ENCODE measurements at places on chromosomes 6 and 20.
A peak's percentile ranks its signal among the peaks of the same experiment; 100 is the strongest.

DNA sequence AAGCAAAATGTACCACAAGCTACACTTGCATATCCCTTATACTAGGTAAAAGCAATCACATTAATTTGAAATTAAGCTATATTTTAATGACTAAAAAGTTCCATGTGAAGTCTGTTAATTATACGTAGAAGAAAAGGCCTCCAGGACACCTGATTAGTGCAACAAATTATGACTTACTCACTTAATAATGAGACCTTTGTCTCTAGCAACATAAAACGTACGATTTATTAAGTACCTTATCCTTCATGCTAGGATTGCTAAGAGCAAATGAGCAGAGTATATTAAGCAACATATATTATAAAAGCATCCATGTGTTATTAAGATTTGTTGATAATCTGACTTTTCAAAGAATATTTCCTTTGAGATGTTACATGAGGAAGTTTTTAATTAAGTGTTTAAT lies 2.5 kb downstream of the BMP5 start:
- DNase-seq, result no peak

- DNase-seq, result no peak
These were observed 49.1 kb upstream of the TPD52L1 start for GRCh38 chr6:125104425-125104824.

DNA sequence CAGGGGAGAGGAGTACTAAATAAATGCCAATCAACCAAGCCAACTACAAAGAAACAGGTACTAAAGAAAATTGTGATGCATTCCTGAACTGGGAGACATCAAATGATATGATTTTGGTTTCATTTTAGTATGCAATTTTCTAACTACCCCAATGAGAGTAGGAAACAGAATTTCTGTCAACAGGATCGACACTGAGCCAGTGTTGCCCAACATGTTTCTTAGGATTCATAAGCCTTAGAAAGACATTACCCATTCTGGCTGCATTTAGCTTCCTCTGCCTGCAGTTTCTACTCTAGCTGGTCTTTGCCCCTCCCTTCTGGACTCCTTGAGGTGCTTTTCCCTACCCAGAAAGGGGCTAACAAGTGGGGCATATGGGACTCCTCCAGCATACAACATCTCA lies 49.8 kb downstream of the KCTD20 start:
- peak; percentile 52 for DNase-seq

- DNase-seq, result no peak
These were observed 183.2 kb upstream of the KCNG1 start for GRCh38 chr20:51206032-51206662.

Data from NB4 (cell line).